ENCODE measurements at places on chromosomes 13 and 19.

DNA sequence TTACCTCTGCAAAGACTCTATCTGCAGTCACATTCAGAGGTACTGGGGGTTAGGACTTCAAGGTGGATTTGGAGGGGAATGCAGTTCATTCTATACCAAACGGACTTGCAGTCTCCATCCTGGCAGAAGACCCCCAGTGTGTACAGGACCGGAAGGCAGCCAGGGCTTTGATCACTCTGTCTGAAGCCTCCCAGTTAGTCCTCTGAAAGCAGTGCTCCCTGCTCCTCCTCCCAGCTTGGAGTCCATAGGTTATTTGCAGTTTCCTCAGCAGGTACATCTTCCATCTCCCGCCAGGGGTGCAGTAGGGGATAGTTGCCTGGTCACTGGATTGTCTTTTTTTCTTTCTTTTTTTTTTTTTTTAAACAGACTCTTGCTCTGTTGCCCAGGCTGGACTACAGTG lies 78.8 kb upstream of the KCTD15 start:
- no peak for DNase-seq

DNA sequence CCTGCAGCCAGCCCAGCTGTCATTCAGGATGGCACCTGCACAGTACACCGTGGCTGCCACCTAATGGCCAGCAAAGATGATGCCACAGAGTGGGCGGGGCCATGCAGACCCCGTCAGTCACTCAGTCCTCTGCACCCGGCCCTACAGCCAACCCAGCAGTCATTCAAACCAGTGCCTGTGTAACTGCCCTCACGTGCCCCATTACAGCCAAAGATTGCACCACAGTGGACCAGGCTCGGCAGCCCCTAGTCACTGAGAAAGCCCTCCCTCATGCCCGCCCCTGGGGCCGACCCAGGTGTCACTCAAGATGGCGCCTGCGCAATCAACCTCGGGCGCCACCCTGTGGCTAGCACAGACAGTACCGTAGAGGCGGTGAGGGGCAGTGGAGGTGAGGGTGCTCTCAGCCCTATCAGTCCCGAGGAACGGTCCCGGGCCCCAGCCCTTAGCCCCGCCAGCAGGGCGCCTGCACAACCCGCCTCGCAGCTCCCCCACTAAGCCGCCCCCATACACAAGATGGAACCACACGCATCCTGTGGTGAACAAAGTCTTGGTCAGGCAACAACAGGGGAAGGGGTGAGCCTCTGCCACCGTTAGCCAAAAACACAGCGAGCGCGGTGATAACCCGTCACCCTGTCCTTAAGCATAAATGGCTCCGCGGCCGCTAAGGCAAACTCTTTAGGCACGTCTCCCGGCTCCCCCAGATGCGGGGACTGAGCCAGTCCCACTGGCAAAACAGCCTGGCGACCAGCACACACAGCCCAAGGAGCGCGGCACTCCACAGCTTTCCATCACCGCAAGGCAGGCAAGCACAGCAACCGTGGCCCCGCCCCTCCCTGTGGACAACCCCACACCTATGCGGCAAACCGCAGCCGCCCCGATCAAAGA lies 2.3 kb downstream of the PEG3 start:
- peak; percentile 60 for DNase-seq

GRCh38 chr19:12648088-12648487 lies 18.5 kb downstream of the MAN2B1 start:
- no peak for DNase-seq

DNA sequence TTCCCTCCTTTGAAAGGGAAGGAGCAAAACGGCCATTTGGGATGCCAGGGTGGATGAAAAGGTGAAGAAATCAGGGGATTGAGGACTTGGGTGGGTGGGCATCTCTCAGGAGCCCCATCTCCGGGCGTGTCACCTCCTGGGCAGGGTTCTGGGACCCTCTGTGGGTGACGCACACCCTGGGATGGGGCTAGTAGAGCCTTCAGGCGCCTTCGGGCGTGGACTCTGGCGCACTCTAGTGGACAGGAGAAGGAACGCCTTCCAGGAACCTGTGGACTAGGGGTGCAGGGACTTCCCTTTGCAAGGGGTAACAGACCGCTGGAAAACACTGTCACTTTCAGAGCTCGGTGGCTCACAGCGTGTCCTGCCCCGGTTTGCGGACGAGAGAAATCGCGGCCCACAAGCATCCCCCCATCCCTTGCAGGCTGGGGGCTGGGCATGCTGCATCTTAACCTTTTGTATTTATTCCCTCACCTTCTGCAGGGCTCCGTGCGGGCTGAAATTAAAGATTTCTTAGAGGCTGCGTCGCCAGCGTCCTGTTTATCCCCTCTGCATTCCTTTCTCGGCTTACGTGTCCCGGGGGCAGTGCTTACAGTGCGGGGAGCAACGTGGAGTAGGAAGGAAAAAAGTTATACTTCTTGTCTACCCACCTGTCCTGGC lies 15.2 kb upstream of the S1PR4 start:
- peak; percentile 57 for DNase-seq

- DNase-seq = no peak
Measured at GRCh38 chr13:93222976-93223375, 3.6 kb upstream of the GPC6 start.

GRCh38 chr13:70107498-70108281 lies at the start of gene ATXN8OS:
TSS of gene ATXN8OS (plus strand) at chr13:70107826.
- no peak for DNase-seq

- DNase-seq = no peak
Measured at GRCh38 chr13:107427536-107427935, 787.8 kb downstream of the LIG4 start.

GRCh38 chr13:72521940-72522661 lies 205.3 kb downstream of the MZT1 start:
- no peak for DNase-seq

DNA sequence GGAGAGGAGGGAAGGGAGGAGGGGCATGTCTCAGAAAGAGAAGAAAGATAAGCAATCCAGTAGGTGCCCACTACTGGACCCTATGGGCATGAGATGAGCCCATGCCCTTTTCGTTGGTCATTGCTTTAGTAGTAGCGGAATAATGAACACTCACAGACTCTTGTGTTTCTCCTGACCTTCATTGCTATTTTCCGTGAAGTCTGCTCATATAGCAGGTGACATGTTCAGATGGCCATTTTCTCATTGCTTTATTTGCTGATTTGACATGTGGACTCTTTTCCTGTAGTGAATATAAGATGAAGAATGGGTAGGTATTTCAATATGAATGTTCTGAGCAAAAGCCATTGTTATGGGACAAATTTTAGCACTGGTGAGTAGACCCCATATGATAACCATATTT lies 16.4 kb downstream of the WDFY2 start:
- DNase-seq = no peak

DNA sequence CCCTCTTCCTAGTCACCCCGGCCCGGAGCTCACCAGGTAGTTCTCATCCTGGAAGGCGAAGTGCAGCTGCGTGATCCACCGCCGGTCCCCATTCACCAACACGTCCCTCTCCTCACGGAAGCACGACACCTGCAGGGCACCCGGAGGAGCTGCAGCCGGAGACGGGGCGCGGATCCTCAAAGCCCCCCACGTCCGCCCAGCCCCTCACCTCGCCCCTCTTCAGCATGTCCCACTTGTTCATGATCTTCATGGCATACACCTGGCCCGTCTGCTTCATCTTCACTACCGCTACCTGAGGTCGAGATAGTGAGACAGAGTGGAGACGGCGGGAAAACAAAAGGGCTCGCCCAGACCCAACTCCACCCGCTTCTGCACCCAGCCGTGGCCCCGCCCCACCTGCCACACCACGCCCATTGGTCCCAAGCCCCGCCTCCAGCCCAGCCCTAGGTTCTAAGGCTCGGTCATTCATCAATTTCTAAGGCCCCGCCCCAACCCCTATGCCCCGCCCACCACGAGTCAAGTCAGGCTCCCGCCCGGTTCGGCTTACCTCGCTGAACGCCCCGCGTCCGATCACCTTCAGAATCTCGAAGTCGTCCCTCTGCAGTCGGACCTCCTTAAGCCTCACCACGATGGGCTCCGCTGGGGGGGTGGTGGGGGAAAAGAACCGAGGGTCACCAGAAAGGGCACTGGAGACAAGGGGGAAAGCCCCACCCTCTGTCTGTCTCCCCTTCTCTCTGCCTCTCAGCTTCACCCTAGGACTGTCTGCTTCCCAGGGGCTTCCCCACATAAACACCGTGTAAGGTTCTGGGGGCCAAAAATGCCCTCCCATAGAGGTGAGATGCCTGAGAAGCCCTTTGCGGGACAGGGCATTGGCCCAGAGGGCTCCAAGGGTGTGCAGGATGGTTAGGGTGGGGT lies 2.8 kb downstream of the DMPK start:
- peak; percentile 42 for DNase-seq

- DNase-seq = no peak
Measured at GRCh38 chr13:97413694-97414093, 20.3 kb upstream of the RAP2A start.

DNA sequence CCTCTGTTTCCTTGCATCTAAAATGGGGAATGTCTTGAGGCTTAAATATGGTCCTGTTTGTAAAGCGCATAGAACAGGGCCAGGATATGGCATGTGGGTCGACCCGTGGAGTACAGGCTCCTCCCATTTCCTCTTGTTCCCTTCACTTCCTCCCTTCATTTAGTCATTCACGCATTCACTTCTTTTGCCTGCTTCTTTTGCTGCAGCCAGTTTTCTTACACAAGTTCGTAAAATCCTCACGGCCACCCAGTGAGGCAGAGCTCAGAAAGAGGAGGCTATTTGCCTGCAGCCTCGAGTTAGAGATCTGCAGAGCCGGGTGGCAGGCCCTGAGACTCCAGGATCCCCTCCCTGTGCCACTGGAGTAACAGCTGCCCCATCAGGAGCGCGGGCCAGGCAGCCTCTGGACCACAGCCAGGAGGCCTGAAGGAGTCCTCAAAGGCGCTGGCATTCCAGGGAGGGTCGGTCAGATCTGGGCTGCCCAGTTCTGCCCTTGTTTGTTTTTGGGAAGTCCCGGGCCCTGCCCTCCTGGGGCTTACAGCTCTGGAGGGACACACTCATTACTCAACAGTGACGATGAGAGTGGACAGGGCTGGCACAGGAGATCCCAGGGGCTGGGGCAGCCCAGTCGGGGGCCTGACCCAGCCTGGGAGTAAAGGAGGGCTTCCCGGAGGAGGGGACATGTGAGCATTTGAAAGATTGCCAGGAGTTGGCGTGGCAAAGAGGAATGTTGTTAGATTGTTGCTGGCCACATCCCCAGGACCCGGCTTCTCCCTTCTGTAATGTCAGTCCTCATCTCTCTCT lies 4.6 kb downstream of the PPP5C start:
- DNase-seq = peak; percentile 84

DNA sequence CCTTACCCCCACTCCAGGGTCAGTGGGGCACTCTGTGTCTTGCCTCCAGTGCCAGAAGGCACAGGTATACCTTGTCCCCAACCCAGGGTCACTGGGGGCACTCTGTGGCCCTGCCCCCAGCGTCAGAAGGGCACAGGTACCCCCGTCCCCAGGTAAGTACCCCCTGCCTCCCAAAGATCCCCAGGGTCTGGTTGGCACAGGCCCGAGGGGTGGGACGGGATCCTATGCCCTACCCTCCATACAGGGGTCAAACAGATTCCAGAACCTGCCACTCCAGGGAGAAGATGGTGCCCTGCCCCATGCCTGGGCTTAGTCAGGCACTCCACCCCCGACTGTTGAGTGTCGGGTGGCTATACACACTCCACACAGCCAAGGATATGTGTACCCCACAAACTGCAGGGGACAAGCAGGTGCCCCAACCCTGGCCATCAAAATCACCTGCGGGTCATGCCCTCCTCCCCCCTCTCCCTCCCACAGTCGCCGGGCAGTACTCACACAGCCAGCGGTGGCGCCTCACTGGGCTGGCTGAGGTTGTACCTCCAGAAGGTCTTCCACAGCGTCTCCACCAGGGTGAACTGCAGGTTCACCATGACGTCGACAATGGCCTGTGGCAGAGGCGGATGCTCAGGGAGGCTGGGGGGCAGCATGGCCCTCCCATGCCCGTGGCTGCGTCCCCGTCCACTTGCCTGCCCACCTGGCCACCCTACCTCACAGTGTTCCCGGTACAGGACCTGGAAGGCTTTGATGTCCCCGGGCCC lies 13.8 kb downstream of the DCAF15 start:
- no peak for DNase-seq

GRCh38 chr13:21932578-21932977 lies 261.7 kb downstream of the FGF9 start:
- no peak for DNase-seq

- DNase-seq = no peak
Measured at GRCh38 chr13:98285852-98286594, 109.0 kb upstream of the RNF113B start.

- no peak for DNase-seq
Measured at GRCh38 chr13:77375560-77376108, 48.7 kb upstream of the MYCBP2 start.

DNA sequence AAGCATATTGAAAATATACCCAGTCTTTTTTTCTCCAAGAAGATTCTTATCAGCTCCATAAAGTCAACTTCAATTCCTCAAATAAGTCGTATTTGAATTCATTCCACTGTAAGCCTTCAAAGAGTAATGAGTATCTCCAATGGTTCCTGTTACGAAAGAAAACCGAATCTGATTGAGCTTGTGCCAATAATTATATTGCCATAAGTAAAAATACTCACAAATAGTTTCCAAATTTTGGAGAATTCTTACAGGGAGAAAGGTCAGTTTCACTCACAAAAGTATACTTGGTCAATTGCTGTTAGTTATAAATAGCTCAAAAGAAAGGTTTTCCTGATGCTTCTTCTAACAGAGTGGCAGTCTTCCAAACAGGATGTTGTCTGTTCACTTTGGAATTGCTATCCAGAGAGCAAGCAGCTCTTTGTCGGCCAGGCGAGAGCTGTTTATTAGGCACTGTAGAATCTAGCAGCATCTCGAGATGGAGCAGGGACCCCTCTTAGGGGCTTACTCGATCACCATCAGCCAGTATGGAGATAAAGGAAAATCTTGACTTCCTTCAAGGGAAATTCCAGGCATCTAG lies 13.5 kb downstream of the ERICH4 start:
- DNase-seq = peak; percentile 12

DNA sequence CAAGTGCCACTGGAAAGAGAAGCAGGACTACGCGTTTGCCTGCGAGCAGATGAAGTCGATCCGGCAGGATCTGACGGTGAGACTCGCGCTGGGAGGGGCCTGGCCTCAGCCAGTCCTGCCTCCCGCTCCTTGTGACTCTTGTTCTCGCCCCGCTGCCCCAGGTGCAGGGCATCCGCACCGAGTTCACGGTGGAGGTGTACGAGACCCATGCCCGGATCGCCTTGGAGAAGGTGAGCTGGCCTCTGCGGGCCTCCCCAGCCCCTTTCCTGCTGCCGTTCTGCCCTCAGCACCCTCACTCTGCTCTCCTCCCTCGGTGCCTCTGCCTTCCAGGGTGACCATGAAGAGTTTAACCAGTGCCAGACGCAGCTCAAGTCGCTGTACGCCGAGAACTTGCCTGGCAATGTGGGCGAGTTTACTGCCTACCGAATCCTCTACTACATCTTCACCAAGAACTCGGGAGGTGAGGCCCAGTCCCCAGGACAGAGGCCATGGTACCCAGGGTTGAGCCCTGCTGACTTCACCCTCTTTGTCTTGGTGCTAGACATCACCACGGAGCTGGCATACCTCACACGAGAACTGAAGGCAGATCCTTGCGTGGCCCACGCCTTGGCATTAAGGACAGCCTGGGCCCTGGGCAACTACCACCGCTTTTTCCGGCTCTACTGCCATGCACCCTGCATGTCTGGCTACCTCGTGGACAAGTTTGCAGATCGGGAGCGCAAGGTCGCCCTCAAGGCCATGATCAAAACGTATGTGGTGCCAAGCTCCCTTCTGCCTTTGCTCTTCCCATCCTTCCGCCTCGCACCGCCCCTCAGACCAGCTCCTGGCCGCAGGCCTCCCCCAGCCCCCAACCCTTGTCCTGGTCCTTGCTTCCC lies 5.6 kb downstream of the LENG9 start:
- no peak for DNase-seq
